PC-3 (cell line): ENCODE measurements at places on chromosomes 7 and 10.

- DNase-seq, result peak; percentile 12
Observed at GRCh38 chr10:32882076-32882475, 76.0 kb downstream of the ITGB1 start.

DNA sequence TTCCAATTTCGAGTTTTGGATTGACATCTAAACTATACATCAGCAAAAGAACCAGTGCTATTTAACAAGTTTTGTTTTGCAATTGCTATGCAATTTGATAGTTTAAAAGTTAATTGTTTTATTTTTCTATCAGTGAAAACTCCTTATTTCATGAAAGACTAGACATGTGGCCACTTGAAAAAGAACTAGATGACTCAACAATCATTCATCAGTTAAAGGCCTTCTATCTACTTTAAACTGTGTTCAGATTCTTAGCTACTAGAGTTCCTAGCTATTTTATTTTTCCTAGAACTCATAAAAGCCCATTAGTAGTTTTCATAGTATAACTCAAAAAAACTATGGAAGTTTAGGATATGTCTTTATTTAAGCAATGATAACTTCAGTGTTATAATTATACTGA, 104.6 kb upstream of the LSM8 start:
- peak; percentile 17 for DNase-seq

DNA sequence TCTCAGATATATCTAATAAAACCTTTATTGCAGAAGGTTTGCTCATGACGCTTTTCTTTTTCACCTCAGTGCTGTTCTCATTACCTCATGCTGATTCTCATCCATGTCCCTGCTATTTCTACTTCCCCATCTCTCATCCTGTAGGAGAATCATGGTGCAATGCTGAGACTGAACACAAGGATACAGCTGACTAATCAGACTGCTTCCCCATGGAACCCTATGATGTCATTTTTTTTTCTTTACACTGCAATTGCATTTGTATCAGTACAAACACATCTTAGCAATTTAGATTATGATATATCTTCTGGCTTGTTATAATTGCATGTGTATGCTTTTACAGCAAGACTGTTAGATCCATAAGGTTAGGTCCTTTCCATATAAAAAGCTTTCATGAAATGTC, 93.7 kb downstream of the SEMA3A start:
- DNase-seq, result peak; percentile 43

DNA sequence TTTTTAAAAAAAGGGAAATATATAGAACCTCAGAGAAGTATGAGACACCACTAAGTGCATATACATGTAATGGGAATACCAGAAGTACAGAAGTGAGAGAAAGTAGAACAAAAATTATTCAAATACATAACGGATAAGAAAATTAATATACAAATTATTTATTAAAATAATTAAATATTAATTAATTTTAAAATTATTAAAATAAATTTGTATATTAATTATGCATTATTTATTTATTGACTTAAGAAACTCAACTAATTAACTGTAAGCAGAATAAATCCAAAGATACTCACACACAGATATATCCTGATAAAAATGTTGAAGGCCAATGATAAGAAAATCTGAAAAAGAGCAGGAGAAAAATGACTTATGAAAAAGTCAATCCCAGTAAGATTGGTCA, 1333.5 kb upstream of the CELF2 start:
- DNase-seq, result no peak

DNA sequence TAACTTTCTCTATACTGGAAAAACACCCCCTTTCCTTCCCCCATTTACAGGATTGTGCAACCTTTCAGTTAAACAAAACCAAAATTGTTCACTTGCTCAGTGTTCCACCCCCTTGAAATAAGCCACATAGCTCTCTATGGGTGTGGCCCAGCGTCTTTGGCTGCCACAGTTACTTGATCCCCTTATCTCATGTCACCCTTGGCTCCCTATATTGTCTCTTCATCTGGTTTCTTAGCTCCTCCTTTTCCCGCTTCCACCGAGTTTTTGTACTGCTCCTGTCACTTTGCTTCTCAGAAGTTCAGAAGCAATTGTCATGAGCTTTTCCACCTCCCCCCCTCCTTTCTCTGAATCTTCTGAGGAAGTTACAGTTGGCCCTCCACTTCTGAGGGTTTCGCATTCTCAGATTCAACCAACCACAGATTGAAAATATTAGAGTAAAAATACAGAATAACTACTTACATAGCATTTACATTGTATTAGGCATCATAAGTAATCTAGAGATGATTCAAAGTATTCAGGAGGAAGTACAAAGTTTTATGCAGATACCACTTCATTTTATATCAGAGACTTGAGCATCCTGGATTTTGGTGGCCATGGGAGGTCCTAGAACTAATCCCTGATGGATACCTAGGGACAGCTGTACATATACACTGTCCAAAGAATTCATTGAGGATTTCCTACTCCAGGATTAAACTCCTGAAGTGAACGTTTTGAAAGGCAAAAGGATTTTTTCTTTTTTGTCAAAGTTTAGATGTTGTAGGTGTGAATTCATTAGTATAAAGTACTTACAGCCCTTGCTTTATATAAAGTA, 60.4 kb downstream of the ADD3 start:
- DNase-seq, result no peak

DNA sequence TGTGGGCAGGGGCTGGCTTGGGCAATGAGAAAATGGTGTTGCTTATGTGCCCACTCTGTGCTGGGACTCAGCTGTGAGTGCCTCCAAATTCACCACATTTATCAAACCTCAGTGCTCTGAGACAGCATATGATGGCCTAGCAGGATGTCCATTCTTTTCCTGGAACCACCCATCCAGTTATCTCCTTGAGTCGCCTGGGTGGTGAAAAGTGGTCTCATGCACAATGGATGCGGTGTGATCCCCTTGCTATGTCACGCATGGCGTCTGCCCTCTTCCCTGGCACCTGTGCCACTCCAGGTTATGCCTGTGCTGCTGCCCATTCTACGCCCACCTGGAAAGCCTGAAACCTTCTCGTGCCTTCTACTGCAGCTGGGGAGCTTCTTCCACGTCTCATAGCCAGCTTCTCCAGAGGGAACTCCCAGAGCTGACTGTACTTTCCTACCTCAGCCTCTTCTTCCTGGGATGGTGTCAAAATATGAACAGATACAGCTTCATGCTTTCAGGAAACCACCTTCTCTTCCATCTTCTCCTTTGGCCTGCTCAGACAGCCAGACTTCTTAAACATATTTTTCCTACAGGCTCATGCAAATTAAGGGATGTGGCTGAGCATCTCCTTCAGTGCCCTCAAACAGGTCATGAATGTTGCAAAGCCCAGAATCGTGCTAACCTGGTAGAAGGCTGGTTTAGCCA, 147.3 kb downstream of the PFKFB3 start:
- DNase-seq, result no peak

- no peak for DNase-seq
Observed at GRCh38 chr10:78616125-78616695, 452.6 kb upstream of the ZMIZ1 start.

DNA sequence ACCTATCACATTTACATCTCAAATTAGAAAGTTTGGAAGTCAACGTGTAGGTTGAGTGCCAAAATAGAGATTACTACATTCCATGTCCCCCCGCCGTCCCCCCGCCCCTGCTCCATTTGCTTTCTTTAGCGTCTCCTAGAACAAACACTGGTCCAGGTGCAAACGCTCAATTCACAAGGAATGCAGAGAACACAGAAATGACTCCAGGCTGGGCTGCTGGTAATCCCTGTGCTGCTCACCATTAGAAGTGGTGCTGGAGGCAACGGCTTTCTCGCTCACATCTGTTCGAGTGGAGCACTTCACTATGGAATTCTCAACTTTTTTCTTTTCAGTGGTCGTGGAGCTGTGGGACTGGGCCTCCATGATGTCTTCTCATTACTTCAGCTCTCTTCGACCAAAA, 14.1 kb downstream of the GLI3 start:
- DNase-seq, result no peak

- DNase-seq, result peak; percentile 81
Observed at GRCh38 chr7:92691578-92691977, 101.4 kb upstream of the FAM133B start.

GRCh38 chr7:2510909-2511768, 8.4 kb upstream of the LFNG start:
- DNase-seq, result peak; percentile 46

DNA sequence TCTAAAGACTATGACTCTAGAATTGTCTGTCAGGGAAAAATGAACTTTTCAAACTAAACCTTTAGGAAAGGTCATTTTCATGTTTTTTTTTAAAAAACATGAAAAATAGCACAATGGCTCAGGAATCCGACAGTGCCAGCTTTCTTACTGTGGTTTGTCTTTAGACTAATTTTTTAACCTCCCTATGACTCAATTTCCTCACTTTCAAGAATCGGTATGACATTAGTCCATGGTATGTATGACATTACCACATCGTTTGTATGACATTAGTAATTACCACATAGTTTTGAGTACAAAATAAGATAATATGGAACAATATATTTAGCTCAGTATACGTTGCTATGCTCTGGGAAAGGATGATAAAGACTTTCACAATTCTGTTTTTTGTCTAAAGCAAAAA, 383.2 kb downstream of the PTPRN2 start:
- DNase-seq, result no peak

DNA sequence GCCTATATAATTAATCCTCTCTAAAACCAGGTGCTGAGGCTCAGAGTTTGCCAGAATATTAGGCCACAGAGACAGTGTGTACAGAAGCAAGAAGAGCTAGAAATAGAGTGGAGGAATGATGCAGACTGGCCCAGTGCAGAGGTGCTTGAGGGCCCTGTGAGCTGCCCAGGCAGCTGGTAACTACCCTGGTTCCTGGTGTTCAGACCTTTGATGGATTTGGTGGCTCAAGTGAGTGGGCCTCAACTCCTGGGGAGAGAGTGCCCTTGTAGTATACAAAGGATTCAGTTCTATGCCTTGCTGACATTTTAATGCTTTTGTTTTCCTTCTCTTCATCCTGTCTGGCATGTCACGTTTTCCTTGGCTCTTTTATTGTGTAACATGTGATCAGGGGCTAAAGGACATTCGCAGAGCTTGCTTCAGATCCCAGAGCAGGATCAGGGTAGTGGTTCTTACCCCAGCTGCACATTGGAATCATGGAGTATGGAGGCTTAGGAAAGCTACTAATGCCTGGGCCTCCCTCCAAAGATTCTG, 20.0 kb downstream of the LRRC4 start:
- DNase-seq, result no peak

DNA sequence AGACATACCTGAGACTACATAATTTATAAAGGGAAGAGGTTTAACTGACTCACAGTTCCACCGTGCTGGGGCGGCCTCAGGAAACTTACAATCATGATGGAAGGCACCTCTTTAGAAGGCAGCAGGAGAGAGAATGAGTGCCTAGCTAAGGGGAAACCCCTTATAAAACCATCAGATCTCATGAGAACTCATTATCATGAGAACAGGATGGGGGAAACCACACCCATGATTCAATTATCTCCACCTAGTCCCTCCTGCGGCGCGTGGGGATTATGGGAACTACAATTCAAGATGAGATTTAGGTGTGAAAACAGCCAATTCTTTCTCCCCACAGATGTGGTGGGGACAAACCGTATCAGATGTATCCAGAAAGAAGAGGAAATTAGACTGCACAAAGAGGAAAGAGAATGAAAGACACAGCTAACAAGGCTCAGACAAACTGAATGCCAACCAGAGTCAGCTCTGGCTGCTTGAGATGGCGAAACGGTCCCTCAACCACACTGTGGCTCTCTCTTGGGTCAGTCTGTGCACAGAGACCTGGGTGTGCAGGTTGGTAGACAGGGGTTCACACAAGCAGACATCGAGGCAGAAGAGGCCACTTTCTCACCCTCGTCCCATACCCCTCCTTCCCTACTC, 375.6 kb downstream of the SFMBT2 start:
- no peak for DNase-seq

GRCh38 chr10:31918671-31919409, 9.8 kb downstream of the ARHGAP12 start:
- DNase-seq, result no peak

DNA sequence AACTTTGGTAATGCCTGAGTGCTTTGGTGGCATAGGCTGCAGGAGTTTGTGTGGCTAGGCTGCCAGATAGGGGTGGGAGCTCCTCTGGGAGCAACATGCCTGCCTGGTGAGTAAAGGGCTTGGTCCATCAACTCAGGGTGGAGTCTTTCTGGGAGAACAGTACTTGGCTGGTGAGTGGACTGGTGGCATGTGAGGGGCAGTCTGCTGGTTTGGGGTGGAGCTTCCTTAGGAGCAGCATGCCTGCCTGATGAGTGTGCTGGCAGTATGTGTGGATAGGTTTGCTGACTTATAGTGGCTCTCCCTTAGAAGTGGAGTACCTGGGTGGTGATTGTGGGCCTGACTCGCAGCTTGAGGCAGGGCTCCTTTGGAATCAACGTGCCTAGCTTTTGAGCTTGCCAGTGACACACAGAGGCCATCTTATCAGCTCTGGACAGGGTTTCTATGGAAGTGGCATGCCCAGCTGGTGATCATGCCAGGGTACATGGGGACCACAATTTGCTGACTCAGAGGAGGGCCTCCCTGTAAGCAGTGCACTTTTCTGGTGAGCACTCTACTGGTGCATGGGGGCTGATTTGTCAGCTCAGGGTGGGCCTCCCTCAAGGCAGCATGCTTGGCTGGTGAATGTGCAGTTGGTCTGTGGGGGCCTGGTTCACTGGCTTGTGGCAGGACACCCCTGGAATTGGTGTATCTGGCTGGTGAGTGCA, 35.0 kb upstream of the SRI start:
- DNase-seq, result peak; percentile 88

DNA sequence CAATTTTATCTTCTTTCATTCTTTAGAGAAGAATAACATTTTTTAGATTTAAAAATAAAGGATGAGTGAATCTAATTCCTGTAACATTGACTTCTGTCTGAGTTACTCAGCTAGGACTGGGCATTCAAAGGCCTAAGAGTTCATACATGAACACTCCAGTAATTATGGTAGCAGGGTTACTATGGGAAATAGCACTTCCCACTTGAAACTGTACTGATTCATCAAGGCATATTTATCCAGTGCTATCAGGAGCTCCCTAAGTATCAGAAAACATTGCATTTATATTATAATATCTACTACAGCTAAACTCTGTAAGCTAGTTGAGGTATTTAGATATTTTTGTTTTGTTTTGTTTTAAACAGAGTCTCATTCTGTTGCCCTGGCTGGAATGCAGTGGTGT, 41.8 kb downstream of the NDUFB2 start:
- DNase-seq, result no peak

DNA sequence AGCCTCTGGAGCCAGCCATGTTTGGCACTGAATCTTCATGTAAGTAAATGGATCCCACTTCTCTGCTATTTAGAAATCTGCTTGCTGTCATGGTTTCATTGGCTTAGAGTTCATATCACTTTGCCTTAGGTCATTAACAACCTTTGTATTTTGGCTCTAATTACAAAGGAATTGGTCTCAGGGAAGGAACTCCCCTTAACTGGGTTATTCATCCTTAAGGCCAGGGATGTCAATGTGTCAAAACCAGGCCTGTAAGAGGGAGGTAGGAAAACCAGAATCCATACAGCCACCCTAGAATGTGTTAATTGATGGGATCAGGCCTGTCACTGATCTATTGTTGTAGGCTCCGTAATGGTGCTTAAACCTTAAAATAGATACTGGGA, 67.3 kb downstream of the ST7 start:
- no peak for DNase-seq

- peak; percentile 21 for DNase-seq
Observed at GRCh38 chr7:76231583-76231982, 29.9 kb downstream of the SRRM3 start.
